ENCODE measurements at places on chromosomes 7 and 10.

GRCh38 chr7:15057272-15057671, 154.7 kb upstream of the DGKB start:
- no peak for DNase-seq

GRCh38 chr7:30171766-30172447, 37.1 kb downstream of the MTURN start:
- no peak for DNase-seq

DNA sequence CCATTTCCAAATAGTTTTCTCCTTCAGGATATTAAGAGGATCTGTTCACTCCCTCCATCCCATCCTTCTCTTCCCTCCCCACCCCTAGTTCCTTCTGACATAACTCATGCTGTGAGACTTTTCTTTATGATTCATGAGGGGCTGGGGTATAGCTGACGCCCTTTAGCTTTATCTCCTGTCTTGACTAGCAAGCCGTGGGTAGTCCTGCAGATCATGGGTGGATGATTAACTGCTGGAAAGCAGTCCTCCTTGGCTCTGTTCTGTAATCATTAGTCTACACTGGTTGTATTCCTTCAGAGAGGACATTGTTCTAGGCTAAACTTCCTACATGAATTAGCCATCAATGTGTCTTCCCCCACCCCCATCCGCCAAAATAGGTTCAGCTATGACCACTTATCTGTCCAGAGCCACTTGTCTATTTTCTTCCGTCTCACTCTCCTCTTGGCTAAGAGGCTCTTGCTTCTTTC, 135.4 kb downstream of the LRRC4 start:
- no peak for DNase-seq

DNA sequence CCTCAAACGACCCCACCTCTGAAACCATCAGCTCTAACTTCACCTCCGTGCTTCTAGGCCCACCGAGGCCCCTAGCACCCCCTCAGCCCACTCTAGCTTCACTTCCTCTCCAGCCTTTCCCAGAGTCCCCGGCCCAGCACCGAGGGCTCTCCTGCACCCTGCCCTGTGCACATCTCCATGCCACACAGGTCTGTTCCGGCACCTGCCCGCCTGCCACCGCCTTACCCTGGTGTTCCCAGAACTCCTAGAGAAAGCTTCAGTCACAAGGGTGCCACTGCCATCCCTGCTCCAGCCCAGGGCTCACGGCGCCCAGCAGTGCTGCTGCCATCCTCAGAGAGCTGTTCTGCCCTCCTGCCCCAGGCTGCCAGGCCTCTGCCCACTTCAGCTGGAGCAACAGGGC, 61.3 kb upstream of the INSIG1 start:
- no peak for DNase-seq

- DNase-seq = no peak
These were observed 239.5 kb upstream of the DKK1 start for GRCh38 chr10:52074505-52075026.

GRCh38 chr10:101752241-101752640, 23.7 kb downstream of the FGF8 start:
- DNase-seq = no peak

- no peak for DNase-seq
These were observed 8.6 kb downstream of the KCNH2 start for GRCh38 chr7:150969475-150969874.

DNA sequence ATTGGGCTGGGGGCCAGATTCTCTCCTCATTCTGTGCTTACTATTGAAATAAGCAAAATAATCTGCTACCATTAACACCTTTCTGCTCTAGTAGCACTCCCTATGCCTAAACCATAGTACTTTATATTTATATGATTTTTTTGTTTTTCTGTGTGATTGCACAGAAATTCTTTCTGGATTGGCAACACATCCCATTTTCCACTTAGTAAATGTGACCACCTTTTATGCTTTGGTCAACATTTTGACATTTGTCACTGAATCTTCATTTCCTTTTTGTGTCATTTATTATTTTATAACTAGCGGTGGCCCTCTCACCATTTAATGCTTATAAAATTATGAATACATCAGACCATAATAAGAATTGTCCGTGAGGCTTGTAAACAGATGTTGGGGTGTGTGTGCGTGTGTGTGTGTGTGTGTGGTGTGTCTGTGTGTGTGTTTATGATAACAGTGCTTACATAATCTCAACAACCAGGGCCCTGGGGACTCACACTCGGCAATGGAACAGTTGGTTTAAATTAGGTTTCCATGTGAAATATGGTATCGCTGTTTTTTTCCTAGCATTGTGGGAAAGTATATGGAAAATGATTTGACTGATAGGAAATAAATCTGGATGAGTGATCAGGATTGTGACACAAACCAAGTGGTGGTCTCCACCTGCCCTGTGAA, 138.9 kb downstream of the NOC3L start:
- no peak for DNase-seq

- DNase-seq = no peak
These were observed 36.5 kb downstream of the STK17A start for GRCh38 chr7:43619213-43620012.

DNA sequence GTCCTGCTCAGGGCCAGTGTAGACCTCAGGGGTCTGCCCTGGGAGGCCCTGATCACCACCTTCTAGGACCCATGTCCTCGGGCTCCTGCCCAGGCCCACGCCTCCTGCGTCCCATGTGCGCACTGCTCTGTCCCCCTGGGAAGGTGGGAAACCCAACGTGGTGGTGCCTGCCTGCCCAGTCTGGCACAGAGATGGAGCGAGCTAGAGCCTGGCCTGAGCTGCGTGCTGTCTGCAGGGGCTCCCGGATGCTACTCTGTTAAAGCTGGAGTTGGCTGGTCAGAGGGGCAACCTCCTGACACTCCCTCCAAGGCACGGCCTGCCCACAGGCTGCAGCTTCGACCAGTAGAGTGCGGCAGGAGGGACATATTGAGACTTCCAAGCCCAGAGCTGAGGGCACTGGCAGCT, 171.7 kb downstream of the DNAJB6 start:
- no peak for DNase-seq
